ENCODE measurements at places on chromosomes 3 and 15.

DNA sequence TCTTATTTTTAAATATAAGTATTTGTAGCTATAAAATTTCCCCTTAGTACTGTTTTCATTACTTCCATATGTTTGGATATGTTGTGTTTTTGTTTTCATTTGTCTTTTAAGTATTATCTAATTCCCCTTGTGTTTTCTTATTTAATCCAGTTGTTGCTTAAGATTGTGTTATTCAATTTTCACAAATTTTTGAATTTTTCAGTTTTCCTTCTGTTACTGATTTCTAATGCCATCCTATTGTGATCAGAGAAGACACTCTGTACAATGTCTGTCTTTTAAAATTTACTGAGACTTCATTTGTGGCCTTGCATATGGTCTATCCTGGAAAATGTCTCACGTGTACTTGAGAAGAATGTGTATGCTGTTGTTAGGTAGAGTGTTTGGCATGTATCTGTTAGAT lies 795.6 kb upstream of the CFAP20DC start:
- no peak for DNase-seq

- DNase-seq: no peak
Observed at GRCh38 chr15:94324835-94325767, 93.7 kb downstream of the MCTP2 start.

DNA sequence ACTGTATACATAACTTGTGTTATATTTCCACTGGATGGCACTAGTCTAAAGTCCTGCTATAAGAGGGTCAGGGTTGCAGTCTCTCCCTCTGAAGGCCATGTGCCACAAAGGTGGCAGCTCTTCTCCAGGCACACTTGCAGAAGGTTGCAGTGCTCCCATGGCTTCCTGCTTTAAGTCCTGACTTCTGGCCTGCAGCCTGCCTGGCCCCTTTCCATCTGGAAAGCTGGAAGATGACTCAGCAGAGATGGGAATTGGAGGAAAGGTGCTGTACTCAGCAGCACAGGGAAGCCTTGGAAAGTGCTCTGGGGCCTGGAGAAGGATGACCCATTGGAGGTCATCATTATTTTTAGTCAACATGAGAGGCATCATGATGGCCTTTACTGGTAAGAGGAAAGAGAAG lies 40.9 kb upstream of the MRPL3 start:
- peak; percentile 9 for DNase-seq

DNA sequence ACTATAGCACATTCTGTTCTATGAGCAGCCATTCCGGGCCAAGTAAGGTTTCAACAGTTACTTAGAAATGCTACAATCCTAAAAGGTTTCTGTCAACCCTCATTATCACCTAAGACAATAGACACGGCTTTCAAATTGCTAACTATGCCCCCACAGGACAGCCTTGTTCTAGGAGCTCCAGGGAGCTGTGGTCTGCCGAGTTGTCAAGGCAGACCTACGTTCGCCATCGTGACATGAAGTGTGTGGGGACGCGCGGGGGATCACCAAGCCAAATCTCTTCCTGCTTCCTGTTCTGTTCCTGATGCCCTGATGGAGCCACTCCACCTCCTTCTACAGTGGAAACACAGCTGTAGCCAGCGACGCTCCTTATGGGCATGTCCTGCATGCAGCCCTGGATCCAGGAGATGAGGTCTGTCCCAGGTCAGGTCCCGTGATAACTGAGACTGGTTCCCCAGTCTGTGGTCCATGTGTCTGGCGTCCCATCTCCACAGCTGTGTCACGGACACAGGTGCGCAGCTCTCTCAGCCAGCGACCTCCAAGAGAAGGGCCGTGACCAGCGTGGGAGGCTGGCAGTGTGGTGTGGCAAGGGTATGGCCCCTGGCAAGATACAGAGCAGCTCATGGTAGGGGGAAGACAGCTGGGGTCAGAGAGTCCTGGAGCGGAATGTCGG lies 82.8 kb downstream of the PCSK6 start:
- no peak for DNase-seq

DNA sequence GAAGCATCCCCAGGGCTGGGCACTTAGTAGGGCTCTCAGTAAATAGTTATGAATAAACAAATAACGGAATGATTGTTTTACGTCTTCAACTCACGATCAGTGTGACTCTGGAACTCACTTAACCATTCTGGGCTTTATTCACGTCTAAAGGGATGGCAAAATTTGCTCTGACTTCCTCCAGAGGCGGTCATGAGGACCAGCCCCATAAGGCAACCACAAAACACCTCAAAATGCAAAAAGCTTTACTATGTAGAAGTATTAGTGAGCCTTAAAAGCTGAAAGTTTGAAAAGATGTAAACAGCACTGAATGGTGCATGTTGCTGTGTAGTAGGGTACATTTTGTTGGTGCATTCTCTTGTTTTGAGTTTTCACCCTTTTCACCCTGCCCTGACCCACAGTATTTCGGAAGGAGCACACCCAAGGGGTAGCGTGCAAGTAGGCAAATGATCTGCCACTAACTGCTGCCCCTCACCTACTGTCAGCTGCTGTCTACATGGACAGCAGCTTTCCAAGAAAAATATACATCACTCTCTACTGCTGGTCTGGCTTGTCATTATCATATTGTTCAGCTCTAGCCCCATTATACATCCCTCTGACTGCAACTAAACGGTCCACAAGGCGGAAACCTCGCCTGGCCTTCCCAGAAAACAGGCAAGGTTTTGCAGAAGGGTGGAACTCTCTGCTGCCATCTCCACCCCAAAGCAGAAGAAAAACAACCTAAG lies 308.5 kb upstream of the PROK2 start:
- no peak for DNase-seq

DNA sequence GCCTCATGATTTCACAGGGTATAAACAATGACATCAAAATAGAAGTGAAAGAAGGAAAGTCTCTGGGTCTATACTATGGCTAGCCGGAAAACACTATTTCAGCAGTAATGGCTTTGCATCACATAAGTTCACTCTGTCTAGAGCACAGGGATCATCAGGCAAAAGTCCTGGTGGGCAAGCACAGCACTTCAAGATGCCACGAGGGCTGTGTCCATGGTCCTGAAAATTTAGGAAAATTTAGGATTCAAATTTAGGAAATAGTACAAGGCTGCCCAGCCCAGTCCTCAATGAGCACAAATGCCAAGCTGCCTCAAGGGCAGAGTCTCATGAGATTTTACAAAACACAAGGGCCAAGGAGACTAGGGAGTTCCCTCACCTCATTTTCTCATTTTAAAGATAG lies 54.1 kb downstream of the RORA start:
- DNase-seq: no peak

DNA sequence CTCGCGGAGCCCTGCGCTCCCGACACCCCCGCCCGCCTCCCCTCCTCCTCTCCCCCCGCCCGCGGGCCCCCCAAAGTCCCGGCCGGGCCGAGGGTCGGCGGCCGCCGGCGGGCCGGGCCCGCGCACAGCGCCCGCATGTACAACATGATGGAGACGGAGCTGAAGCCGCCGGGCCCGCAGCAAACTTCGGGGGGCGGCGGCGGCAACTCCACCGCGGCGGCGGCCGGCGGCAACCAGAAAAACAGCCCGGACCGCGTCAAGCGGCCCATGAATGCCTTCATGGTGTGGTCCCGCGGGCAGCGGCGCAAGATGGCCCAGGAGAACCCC lies 464 bp downstream of the SOX2 start:
- no peak for DNase-seq

GRCh38 chr3:22555753-22556435 lies 647.2 kb upstream of the UBE2E2 start:
- no peak for DNase-seq

DNA sequence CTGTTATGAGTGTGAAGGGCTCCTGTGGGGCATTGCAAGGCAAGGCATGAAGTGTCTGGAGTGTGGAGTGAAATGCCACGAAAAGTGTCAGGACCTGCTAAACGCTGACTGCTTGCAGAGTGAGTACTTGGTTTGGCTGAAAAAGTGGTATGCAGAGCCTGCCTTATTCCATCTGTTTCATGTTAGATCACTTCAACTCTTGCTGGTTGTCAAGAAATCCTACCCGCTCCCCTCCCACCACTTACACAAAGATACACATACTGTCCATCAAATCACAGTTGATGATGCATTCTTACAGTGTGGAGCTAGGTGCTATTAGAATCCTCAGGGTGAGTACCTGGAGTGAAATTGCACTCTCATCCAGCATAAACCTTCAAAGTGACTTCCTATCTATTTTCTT lies 272.1 kb downstream of the UNC13C start:
- DNase-seq: no peak

DNA sequence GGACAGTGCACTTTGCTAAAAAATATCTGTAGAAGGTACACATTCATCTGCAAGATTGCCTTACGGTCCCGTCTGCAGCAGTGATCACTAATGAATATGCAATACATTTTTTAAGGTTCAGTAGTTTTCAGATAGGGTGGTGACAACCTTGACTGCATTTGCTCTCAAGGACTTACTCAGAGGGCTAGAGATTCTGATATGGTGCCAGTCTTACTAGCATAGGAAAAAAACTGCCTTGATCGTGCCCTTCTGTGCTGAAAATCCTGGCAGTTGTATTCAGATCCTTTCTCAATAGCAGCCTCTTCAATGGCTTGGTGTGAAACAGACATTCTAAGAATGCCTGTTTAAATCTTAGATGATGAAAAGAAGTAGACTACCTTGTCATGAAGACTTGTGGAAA lies 411.9 kb upstream of the CCDC54 start:
- no peak for DNase-seq

DNA sequence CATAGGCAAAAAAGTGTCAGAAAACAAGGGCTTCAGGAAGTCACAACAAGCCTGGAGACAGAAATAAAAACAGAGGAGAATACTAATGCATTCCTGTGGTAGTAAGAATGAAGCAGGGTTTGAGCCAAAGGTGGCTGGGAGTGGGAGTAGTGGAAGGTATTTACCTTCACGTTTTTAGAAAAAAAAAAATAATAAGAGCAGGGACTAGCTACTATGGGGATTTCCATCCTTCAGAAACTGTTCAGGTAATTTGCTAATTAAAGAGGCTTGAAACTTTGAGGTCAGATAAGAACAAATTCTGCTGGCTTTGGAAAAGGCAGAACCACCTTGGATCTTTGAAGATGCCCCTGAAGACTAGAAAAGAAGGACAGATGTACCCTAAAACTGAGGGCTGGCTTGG lies 18.4 kb downstream of the ILDR1 start:
- DNase-seq: no peak

Data from hepatic stellate cell (primary cell).